M059J (cell line): ENCODE measurements at places on chromosomes 2 and 18. TPM values are rescaled to one million over a fixed set of nuclear protein-coding genes. Genes with fewer than 3 reads are reported as not detected.
A peak's percentile ranks its signal among the peaks of the same experiment; 100 is the strongest.

GATA6 gene
- 4.1 and 4.6 TPM in 2 replicates for total RNA-seq

SCN9A gene
- total RNA-seq: 0.42 and 0.86 TPM in 2 replicates

NT5DC4 gene
- not detected in 2 replicates for total RNA-seq

- DNase-seq: peak; percentile 71
These were observed 110.3 kb downstream of the SP3 start for GRCh38 chr2:173854840-173855239.

GRCh38 chr18:13563390-13563805, 163.0 kb downstream of the FAM210A start:
- no peak for DNase-seq

DNA sequence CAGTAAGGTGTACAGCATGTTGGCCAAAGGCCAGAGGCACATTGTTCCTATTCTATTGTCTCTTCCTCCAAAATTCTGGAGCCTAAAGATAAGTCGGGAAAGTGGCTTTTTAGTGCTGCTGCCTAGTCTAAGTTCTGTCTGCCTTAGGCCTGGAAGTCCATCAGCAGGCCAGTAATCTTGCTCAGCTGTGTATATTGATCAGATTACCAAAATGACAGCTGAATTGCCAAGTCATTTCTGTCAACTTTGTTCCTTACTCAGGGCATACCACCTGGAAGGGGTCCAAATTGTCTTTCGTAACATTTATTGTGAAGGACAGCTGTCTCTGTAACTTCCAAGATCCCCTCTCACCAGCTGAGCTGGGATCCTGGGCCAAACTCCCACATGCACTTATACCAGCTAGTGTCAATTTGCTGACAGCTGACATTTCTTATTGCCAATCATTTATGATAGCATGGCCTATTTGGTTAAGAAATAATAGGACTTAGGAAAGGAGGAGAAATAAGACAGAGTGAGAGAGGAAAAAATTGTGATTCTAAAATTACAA, 116.8 kb upstream of the FSHR start:
- no peak for DNase-seq

GRCh38 chr2:229344955-229345354, 73.9 kb upstream of the PID1 start:
- no peak for DNase-seq

DNA sequence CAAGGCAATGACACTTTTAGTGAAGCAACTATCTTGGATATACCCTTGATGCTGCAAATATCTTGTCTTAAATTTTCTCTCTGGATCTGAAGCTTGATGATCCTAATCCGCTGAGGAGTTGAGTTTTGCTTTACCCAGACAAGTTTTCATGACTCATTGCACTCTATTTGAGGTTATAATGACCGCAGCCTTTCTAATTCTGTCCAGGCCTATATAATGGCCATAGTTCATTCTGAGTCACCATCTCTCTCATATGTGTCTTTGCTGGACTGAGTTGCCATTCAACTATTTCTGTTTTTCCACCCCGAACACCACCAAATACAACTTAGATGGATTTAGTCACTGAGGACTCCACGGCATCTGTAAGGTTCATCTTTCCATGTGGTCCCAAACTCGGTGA, 802.1 kb upstream of the FAM98A start:
- peak; percentile 32 for DNase-seq
